ENCODE measurements at places on chromosomes 16 and 17. TPM values are rescaled to one million over a fixed set of nuclear protein-coding genes. Genes with fewer than 3 reads are reported as not detected.

The SLC13A2 gene
- total RNA-seq: not detected

The GUCY2D gene
- total RNA-seq: not detected

The RASL10B gene
- 2.4 TPM for total RNA-seq

The TMEM132E gene
- total RNA-seq: not detected

The GSG1L gene
- not detected for total RNA-seq

The GRB7 gene
- 0.44 TPM for total RNA-seq

The AOC3 gene
- total RNA-seq: 3.3 TPM

The HSD17B2 gene
- not detected for total RNA-seq

The NLRC3 gene
- total RNA-seq: 0.19 TPM

The PTGES3L gene
- not detected for total RNA-seq

The METRNL gene
- total RNA-seq: 19.7 TPM

The BEAN1 gene
- 0.64 TPM for total RNA-seq

The GNGT2 gene
- not detected for total RNA-seq

The GINS2 gene
- 0.31 TPM for total RNA-seq

The KRT24 gene
- not detected for total RNA-seq

The ZNF19 gene
- total RNA-seq: 3.3 TPM

The ACAP1 gene
- not detected for total RNA-seq

The AOC2 gene
- total RNA-seq: 1.4 TPM

The TOP2A gene
- total RNA-seq: 10.6 TPM

The SLC5A10 gene
- not detected for total RNA-seq

The CACNG5 gene
- total RNA-seq: not detected

The CSH1 gene
- total RNA-seq: not detected

The MT1X gene
- 32.3 TPM for total RNA-seq

The KRTAP3-2 gene
- total RNA-seq: not detected

The TMEM114 gene
- total RNA-seq: not detected

The KRTAP3-1 gene
- not detected for total RNA-seq

The HLF gene
- total RNA-seq: 2.6 TPM

The CCL16 gene
- not detected for total RNA-seq

The CHAD gene
- total RNA-seq: 0.10 TPM

The MPP3 gene
- total RNA-seq: 3.6 TPM

The MRPL38 gene
- 30.8 TPM for total RNA-seq

The GPR142 gene
- total RNA-seq: not detected

The SRCIN1 gene
- total RNA-seq: 0.06 TPM

The DLG4 gene
- 17.7 TPM for total RNA-seq

The NPIPB13 gene
- total RNA-seq: 1.7 TPM

The RETREG3 gene
- 42.9 TPM for total RNA-seq
